ENCODE measurements at places on chromosomes 7 and 10.

DNA sequence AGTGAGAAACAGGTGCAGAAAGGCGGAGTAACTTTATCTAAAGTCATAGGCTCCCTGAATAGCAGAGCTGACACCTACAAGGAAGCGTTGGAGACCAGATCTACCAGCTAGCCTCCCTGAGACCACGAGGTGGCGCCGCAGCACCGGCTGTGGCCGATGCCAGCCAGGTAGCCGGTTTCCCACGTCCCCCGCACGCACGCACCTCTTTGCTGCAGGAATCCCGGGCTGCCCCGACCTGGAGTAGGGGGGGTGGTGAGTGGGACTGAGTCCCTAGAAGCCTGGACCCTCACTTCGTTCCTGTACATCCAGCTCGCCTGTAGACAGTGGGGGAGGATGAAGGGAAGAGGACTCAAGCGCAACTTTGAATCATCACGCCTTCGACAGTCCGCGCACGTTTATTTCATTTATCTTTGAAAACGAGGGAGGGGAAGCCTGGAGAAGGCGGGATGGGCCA lies 3.7 kb downstream of the ELOVL3 start:
- peak overlapping the region; percentile 28 for H3K4me3 ChIP-seq
- H3K36me3 ChIP-seq = no peaks in the 10 kb centered on the region
- peak; percentile 76 for DNase-seq
- H3K4me1 ChIP-seq = peaks cover 32% of the 10 kb centered on the region
- H3K27ac ChIP-seq = no peak overlapping the region

DNA sequence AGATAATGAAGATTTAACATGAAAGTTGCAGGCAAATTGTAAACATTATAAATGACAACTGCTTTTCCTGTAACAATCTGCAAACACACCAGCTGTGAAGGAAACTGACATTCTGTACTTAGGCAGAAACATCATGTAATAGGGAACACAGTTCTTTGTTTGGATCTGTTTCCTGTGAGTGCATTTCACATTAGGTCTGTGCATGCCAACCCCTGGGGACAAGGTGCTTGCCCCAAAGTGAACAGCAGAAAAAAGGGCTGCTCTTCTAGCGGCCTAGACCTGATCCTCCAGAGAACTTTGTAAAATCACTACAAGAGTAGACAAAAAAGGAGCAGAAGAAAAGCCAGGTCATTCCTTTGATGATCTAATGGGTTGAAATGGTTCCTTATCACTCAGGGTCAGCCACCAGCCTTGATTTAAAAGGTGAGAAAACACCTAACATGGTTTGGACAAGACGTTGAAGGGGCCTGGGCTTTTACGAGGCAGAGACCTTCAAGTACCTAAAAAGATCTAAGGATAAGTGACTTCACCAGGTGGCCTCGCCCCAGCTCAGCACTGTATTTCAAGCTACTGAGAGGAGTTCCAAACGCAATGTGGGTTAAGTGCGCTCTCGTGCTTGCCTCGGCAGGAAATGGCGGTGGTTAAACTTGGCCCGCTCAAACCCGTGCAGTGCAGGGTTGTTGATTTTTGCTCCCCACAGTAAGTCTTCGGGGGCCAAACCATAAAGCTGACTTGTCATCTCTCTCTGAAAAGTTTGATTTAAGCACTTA lies 249.7 kb downstream of the CREB5 start:
- H3K36me3 ChIP-seq = no peaks in the 10 kb centered on the region
- no peaks in the 10 kb centered on the region for H3K27me3 ChIP-seq
- no peak overlapping the region for H3K4me3 ChIP-seq

- DNase-seq = no peak
- no peak overlapping the region for H3K4me3 ChIP-seq
- H3K27me3 ChIP-seq = no peaks in the 10 kb centered on the region
- no peaks in the 10 kb centered on the region for H3K4me1 ChIP-seq
- no peak overlapping the region for H3K27ac ChIP-seq
- no peaks in the 10 kb centered on the region for H3K36me3 ChIP-seq
Observed at GRCh38 chr10:127939786-127940330, 33.0 kb downstream of the PTPRE start.

- no peaks in the 10 kb centered on the region for H3K36me3 ChIP-seq
- no peak for DNase-seq
- no peaks in the 10 kb centered on the region for H3K27me3 ChIP-seq
- no peak overlapping the region for H3K4me3 ChIP-seq
- peaks cover 48% of the 10 kb centered on the region for H3K4me1 ChIP-seq
- no peak overlapping the region for H3K27ac ChIP-seq
Observed at GRCh38 chr7:40761762-40762560, 627.2 kb downstream of the SUGCT start.

DNA sequence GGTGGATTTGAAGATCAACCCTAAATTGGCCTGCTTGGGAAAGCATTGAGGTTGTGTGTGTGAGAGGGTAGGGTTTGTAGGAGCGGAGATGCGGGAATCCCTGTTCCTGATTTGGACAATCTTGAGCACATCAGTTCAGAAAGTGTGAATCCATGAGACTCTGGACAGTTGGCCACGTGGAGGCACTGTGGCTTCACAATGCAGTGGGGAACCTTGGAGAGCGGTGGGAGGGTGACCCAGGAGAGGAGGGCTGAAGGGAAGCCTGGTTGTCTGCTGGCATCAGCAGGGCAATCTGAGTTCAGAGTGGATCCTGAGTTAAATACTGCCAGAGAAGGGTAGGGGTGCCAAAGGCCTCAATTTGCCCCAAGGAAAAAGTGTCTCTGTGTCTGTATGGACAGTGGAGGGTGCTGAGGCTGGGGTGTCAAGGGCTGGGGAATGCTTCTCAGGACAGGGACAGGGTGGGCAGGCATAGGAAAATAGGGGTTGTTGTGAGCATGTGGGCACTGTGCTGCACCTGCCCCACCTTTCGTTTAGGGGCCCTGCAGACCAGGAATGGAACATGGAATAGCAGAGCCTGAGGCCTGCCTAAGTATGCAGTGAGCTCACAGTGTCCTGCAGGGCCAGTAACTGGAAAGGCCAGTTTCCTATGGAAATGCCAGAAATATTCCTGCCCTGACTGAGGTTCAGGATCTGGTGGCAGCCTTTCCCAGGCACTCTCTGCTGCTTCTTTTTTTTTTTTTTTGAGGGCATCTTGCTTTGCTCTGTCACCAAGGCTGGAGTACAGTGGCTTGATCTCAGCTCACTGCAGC lies 162.9 kb upstream of the PRSS58 start:
- DNase-seq = peak; percentile 34
- no peaks in the 10 kb centered on the region for H3K36me3 ChIP-seq
- H3K27ac ChIP-seq = no peak overlapping the region

DNA sequence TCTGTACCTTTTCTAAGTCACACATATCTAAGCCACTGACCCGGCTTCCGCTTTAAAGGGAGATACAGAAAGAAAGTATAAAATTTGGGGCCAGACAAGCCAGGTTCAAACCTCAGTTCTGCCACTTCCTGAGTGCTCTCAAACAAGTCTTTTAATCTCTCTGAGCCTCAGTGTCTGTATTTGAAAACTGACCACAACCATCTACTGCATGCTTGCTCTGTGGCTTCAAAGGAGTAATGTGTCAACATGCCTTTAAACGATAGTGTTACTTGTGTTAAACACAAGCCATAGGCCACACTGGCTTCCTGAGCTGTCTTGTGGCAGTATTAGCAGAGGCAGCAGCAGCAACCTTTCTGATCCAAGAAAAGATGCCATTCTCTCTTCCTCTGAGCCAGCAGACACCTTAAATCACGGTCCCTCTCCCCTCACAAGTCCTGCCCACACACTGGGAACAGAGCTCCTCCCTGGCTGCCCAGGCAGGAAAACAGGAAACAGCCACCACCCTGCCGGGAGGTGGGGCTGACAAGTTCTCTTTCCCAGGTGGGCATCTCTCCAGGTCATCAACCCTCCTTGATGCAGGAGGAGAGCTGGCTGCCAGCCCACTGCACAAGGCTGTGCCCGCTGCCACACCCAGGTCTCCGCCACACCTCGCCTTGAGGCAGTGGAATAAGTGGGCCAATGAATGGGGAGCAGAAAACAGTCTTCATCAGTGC lies 10.7 kb downstream of the HIP1 start:
- peak overlapping the region; percentile 4 for H3K27ac ChIP-seq
- no peak overlapping the region for H3K4me3 ChIP-seq
- no peaks in the 10 kb centered on the region for H3K27me3 ChIP-seq
- no peak for DNase-seq
- H3K4me1 ChIP-seq = peaks cover 29% of the 10 kb centered on the region

- no peak overlapping the region for H3K4me3 ChIP-seq
- no peak overlapping the region for H3K27ac ChIP-seq
- peaks cover 10% of the 10 kb centered on the region for H3K36me3 ChIP-seq
Observed at GRCh38 chr7:113113912-113114311, 4.4 kb downstream of the SMIM30 start.

- H3K27ac ChIP-seq = no peak overlapping the region
- no peak overlapping the region for H3K4me3 ChIP-seq
- DNase-seq = no peak
- H3K27me3 ChIP-seq = no peaks in the 10 kb centered on the region
- H3K36me3 ChIP-seq = no peaks in the 10 kb centered on the region
Observed at GRCh38 chr7:51376420-51377092, 59.9 kb upstream of the COBL start.

- H3K4me3 ChIP-seq = no peak overlapping the region
- H3K4me1 ChIP-seq = no peaks in the 10 kb centered on the region
- no peak overlapping the region for H3K27ac ChIP-seq
- peaks cover 4% of the 10 kb centered on the region for H3K27me3 ChIP-seq
Observed at GRCh38 chr7:94253686-94254085, 141.0 kb upstream of the COL1A2 start.

DNA sequence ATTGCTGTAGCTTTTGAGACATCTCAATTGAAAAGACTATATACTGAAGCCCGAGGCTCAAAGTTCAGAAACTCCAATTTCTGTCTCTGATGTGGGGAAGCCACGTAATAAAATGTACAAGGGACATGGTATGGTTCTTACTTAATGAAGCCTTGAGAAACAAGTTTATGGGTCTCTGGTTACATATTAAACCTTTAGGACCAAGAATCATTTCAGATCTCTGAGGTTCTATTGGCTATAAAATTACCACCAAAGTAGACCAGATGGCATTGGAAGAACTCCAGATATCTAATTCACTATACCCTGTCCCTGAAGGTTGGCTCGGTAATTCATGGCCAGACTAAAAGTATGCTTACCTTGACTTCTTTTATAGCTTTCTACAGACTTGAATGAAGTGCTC lies 23.7 kb downstream of the STAMBPL1 start:
- peaks cover 39% of the 10 kb centered on the region for H3K36me3 ChIP-seq
- H3K4me3 ChIP-seq = no peak overlapping the region
- no peaks in the 10 kb centered on the region for H3K27me3 ChIP-seq

DNA sequence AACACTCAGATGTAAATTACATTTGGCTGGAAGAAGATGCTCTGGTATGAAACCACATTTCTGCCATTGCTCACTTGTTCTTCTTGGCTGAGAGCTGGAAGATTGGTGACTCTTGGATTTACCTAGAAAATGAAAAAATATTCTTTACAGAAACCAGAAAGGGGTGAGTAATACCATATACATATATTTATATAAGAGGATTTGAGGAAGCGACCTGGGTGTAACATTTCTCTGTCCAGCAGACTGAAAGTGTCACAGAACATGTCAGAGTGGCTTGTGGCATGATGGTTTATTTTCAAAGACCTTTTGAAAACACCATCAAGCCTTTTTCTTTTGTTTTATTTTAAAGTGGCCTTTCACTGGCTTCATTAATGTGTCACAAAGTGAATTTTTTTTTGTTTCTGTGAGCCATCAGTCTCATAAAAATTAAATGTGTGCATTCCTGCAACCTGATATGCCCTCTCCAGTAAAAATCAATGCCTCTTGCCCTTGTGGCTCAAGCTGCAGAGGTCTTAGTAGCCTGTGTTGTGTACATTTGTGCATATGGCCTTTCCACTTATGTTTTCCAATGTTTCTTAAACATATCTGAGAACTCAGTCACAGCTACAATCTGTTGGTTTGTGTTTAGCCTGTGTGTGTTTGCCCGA lies 23.5 kb downstream of the CREB5 start:
- no peak for DNase-seq
- H3K36me3 ChIP-seq = no peaks in the 10 kb centered on the region
- no peak overlapping the region for H3K4me3 ChIP-seq
- H3K27me3 ChIP-seq = peaks cover 9% of the 10 kb centered on the region
- no peak overlapping the region for H3K27ac ChIP-seq

GRCh38 chr7:154569916-154570315 lies 433.0 kb downstream of the PAXIP1 start:
- H3K27ac ChIP-seq = no peak overlapping the region
- no peak overlapping the region for H3K4me3 ChIP-seq
- H3K4me1 ChIP-seq = no peaks in the 10 kb centered on the region
- no peaks in the 10 kb centered on the region for H3K36me3 ChIP-seq
- H3K27me3 ChIP-seq = no peaks in the 10 kb centered on the region
- DNase-seq = no peak

- no peak overlapping the region for H3K27ac ChIP-seq
- H3K27me3 ChIP-seq = no peaks in the 10 kb centered on the region
- H3K4me3 ChIP-seq = no peak overlapping the region
- H3K4me1 ChIP-seq = no peaks in the 10 kb centered on the region
- no peak for DNase-seq
Observed at GRCh38 chr10:81179805-81180452, 642.2 kb downstream of the SH2D4B start.

- H3K36me3 ChIP-seq = no peaks in the 10 kb centered on the region
- no peaks in the 10 kb centered on the region for H3K27me3 ChIP-seq
- H3K4me3 ChIP-seq = no peak overlapping the region
- peak overlapping the region; percentile 87 for H3K27ac ChIP-seq
- peaks cover 37% of the 10 kb centered on the region for H3K4me1 ChIP-seq
Observed at GRCh38 chr7:65798111-65799075, 74.5 kb upstream of the VKORC1L1 start.

DNA sequence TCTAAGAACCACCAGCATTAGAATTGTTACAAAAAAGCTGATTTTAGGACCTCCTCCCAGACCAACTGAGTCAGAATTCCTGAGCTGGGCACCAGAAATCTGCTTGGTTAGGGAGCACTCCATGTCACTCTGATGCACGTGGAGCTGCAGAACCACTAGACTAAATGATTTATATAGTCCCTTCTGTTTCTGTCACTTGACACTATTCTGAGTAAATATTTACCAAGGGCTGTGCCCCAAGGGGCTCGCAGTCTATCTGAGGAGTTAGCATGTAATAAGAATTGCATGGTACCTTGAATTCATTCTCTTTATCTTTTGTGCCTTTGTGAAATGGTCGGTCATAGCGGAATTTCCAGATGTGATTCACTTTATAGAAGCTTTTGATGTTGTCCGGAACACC lies 196.0 kb upstream of the IMMP2L start:
- H3K4me1 ChIP-seq = no peaks in the 10 kb centered on the region
- H3K4me3 ChIP-seq = no peak overlapping the region
- no peaks in the 10 kb centered on the region for H3K27me3 ChIP-seq
- H3K27ac ChIP-seq = no peak overlapping the region
- no peaks in the 10 kb centered on the region for H3K36me3 ChIP-seq

- no peaks in the 10 kb centered on the region for H3K27me3 ChIP-seq
- H3K4me1 ChIP-seq = peaks cover 64% of the 10 kb centered on the region
- peak; percentile 86 for DNase-seq
- peaks cover 44% of the 10 kb centered on the region for H3K36me3 ChIP-seq
Observed at GRCh38 chr7:27172823-27173510, 1.2 kb downstream of the HOXA10 start.

GRCh38 chr7:33701189-33701740 lies 204.1 kb upstream of the BMPER start:
- H3K27ac ChIP-seq = no peak overlapping the region
- no peaks in the 10 kb centered on the region for H3K27me3 ChIP-seq
- no peak overlapping the region for H3K4me3 ChIP-seq
- no peak for DNase-seq
- H3K36me3 ChIP-seq = no peaks in the 10 kb centered on the region
